WERI-Rb-1 (cell line): ENCODE measurements at places on chromosomes 1 and 21.

DNA sequence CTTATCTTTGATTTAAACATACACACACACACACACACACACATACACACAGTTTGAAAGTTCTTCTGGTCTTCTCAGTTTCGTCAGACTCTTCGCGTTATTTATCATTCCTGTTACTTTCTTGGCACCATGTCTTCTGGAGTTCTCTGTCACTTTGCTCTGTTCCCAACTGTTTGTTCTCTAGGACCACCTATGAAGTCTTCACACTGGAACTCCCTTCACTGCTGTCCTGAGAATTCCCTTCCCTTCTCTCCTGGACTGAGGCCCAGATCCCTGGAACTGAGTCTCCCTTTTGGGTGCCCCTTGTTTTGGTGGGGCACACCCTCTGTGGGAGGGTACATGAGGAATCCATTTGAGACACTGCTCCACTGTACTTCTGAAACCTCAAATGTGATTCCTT lies 30.5 kb downstream of the ALG14 start:
- no peak for DNase-seq

DNA sequence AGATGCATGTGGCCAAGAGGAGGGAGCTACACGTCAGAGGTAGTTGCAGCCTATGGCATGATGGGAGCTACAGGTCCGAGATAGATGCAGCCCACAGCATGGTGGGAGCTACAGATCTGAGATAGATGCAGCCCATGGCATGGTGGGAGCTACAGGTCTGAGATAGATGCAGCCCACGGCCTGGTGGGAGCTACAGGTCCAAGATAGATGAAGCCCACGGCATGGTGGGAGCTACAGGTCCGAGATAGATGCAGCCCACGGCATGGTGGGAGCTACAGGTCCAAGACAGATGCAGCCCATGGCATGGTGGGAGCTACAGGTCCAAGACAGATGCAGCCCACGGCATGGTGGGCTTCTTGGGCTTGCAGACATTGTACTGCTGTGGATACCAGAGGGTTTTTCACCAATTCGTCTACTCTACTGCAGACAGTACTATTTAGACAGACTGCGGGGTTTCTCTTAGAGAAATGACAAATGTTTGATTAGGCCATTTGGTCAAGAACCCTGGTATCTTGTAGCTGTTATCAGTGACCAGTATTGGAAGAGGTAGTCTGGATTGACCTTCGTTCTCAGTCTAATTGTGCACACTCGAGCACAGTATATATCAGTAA lies 127.4 kb downstream of the DHRS3 start:
- no peak for DNase-seq

DNA sequence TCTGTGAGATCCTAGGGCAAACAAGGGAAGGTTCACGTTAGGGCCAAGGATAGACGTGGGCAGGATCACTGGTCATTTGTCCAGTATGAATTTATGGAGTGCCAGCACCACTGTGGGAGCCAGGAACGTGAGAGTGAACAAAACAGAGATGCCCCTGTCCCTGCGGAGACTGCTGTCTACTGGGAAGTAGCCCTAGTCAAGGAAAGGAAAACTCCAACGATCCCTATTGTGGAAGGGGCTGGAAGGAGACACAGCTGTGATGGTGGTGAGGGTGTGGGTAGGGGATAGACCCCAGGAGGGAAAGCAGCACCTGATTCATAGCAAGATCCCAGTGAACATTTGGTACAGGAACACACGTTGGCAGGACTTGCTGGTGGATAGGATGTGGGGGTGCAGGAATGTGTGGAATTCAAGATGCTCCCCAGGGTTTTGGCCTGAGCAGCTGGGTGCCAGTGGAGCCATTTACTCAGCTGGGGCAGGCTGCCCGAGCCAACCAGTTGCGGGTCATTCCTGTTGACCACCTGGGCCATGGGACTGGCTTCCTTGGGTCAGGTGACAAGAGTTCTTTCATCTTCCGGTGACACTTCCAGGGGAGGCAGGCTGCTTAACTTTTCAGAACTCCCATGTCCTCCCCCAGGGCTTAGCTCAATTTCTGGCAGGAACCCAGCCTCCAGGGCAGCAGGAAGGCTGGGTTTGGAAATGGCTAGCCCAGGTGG lies 1.2 kb upstream of the ATP13A2 start:
- DNase-seq = no peak

DNA sequence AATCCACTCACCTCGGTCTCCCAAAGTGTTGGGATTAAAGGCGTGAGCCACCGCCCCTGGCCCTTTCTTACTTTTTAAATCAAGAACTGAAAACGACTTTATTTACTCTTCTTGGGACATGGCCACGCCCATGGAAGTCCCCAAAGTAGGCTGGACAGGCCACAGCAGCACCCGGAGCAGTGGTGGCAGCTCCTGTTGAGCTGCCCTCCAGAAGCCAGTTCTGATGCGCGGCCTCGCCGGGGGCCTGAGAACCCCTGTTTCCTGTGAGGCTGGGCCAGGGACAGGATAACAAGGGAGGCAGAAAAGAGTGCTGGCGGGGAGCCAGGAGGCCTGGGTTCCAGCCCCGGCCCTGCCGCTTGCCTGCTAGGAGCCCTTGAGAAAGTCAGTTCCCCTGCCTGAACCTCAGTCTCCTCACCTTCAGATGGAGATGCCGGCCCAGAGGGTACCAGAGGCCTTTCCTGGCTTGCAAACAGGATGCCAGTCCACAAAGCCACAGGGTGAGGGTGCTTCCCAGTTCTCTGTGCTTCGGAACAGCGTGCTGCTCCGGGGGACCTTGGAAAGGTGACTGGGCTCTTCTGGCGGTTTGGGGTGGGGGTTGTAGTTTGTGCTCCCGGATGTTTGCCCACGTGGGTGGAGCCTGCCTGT lies 59.4 kb downstream of the RUNX3 start:
- DNase-seq = no peak

- DNase-seq = no peak
Measured at GRCh38 chr21:32544697-32545096, 40.6 kb downstream of the TCP10L start.

- DNase-seq = no peak
Measured at GRCh38 chr1:52328615-52329014, 37.4 kb downstream of the CC2D1B start.
